A549 treated with dexamethasone at 1 μM for 4 hours (cell line): ENCODE measurements at places on chromosomes 3 and 15. TPM values are rescaled to one million over a fixed set of nuclear protein-coding genes. Genes with fewer than 3 reads are reported as not detected.

XCR1 gene
- not detected in 5 replicates for total RNA-seq

NAA50 gene
- 135 to 171 TPM (median 162 TPM) in 5 replicates for total RNA-seq

EFL1 gene
- total RNA-seq = 21.0 to 30.1 TPM (median 26.6 TPM) in 5 replicates

KBTBD13 gene
- total RNA-seq = not detected in 5 replicates

NUP210 gene
- 25.7 to 45.1 TPM (median 43.0 TPM) in 5 replicates for total RNA-seq

ISL2 gene
- 2.4 to 4.5 TPM (median 3.5 TPM) in 5 replicates for total RNA-seq

PROS1 gene
- total RNA-seq = 9.9 to 13.9 TPM (median 12.0 TPM) in 5 replicates

OSBPL10 gene
- 15.0 to 26.3 TPM (median 25.8 TPM) in 5 replicates for total RNA-seq

CAMK1 gene
- total RNA-seq = 14.0 to 17.7 TPM (median 16.9 TPM) in 5 replicates

PYGO1 gene
- total RNA-seq = 6.5 to 9.7 TPM (median 8.2 TPM) in 5 replicates

SLC12A1 gene
- total RNA-seq = not detected in 5 replicates

IL17RE gene
- 0.88 to 1.7 TPM (median 1.5 TPM) in 5 replicates for total RNA-seq

LDHAL6B gene
- 0.05 TPM in 1 of 5 replicates, not detected in the others for total RNA-seq

ADAMTS7 gene
- total RNA-seq = 4.5 to 10.6 TPM (median 8.4 TPM) in 5 replicates

TNFSF10 gene
- total RNA-seq = 0.08 to 0.16 TPM (median 0.13 TPM) in 5 replicates

GALNT15 gene
- total RNA-seq = 0.03 to 0.20 TPM (median 0.05 TPM) in 5 replicates

ARPIN gene
- 10.3 to 14.4 TPM (median 13.8 TPM) in 5 replicates for total RNA-seq
